OCI-M1 (cell line): ENCODE measurements at places on chromosomes 16 and 17.

DNA sequence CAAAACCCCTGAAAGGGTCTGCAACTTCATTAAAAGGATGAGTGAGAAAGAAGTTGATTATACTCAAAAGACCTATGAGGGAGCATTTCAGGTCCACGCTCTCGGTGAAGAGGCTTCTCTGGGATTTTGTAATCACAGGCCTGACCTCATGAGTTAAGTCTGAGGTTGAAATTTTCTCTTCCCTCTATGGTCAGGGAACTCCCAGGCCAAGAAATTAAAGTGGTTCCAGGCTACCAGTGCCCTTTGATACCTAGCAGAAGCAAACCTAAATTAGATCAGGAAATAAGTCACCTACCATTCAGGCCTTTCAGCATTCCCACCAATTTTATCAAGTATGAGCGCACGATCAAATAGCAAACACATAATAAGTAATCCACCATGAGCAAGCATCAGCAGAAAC is 27.9 kb downstream of the MBTD1 start:
- no peak for DNase-seq

DNA sequence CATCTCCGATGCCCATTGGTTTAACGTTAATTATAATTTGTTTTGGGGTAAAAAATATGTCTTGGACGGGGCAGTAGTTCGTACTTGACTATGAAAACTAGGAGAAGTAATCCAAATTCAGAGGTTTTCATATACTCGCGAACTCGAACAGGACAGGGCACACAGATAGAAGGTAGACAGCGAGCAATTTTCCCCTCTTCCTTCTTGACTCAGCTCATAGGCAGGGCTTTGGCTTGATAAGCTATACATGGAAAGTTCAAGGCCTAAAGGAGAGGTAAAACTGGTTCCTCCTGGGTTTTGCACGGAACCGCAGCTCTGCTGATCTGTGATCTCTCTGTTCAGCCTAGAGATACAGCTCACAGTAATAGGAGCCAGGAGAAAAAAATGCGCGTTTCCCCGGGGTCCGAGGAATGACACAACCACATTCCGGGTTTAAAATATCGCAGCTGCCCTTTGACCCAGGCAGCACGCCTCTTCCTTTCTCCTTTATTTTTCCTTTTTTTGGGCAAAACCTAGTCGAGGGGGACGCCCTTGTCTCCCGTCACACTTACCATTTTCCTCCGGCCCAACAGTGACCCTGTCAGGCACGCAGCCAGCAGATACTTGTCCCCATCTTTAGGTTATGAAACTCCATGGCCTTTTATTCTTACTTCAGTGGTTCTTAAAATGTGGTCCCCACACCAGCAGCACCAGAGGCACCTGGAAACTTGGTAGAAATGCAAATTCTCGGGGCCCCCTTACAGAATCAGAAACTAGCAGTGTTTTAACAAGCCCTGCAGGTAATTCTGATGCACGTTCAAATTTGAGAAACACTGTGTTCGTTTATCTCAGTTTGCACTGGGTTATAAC is 1.7 kb upstream of the LASP1 start:
- peak; percentile 86 for DNase-seq

DNA sequence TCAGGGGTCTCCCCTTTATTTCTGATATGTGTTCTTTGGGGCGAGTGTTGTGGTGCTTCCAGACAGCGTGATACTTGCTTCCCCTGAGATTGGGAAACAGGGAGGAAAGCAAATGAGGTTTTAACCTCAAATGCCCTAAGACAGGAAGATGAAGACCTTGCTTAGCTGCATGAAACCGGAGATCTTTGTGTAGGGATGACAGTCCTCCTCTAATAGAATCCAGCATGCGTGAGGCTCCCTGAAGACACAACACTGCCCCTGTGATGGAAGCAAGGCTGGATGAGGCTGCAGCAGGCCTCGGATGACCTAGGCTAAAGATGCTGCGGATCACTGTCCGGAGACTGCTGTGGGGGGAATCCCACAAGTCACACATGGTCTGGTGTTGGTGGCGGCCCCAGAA is 491.0 kb downstream of the CDH13 start:
- no peak for DNase-seq

GRCh38 chr16:55035956-55036355 is 105.3 kb downstream of the IRX5 start:
- DNase-seq, result no peak

DNA sequence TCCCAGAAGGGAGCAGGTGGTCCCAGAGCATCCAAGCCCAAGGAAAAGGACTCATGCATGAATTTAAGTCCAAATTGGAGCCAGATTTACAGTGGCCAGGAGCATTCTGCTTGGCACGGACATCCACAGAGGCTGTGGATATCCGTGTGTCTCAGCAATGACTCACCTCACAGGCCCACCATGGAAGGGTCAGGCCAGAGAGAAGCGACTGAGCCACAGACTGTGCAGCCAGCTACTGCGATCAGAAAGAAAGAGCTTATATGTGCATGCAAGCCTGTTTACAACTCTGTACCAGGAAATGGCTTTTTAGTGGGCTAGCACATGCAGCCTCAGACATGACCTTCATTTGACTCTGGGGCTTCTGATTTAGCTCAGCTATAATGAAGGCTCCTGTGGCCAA is 231.0 kb downstream of the C16orf95 start:
- no peak for DNase-seq

DNA sequence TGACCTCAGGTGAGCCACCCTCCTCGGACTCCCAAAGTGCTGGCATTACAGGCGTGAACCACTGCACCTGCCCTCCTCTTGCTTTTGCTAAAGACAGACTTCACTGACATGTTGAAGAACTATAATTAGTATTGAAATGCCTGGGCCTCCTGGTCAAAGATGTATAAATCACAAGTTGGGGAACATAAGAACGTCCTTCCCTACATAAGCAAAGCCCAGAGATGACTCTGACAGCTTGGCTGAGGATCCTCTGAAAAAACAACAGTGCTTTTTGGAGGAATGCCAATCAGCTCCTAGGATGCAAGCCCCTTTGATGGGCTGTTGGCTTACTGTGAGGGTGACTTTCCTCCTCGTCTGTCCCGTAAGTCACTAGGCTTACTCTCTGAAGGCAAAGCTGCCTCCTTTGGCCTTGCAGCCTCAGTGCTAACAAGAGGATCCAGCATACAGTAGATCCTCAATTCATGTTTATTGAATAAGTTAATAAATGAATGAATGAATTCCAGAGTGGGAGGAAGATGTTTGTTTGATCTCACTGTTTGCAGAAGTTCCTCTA is 6.3 kb downstream of the APOH start:
- DNase-seq, result no peak

DNA sequence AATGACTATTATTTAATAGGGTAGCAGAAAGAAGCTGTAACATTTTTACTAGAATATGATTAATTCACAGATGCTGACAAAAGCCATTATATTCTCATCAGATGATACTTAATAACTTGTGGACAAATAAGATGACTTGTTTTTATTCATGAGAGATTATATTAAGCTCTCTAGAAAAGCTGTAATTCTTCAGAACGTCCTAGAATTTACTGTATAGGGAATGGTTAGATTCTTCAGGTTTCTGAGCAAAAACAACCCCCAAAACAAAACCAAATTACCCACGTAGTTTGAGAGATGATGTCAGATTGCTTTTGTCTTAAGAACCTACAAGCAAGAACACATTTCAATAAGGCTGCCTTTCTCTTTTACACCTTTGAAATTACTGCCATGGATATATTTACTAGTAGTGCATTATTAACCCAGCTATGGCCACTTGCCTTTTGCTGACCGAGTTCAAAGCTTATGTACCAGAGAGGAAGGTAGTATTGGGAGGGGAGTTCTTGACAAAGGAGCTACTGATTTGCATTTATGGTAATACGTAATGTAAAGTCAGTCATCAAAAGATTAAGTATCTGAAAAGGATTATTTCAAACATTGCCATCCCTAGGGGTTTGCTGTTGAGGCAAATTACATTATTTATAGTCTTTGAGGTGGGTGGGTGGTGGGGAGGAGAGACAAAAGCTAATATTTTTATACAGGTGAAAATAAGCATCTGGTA is 51.7 kb downstream of the NLK start:
- DNase-seq, result no peak
